Stimulated activated CD4-positive, alpha-beta T cell treated with anti-CD3 and anti-CD28 coated beads, Interleukin-12 subunit alpha, Interleukin-12 subunit beta, amount 100 ng/mL, for 24 hours (primary cell): ENCODE measurements at places on chromosomes 3 and 15.

DNA sequence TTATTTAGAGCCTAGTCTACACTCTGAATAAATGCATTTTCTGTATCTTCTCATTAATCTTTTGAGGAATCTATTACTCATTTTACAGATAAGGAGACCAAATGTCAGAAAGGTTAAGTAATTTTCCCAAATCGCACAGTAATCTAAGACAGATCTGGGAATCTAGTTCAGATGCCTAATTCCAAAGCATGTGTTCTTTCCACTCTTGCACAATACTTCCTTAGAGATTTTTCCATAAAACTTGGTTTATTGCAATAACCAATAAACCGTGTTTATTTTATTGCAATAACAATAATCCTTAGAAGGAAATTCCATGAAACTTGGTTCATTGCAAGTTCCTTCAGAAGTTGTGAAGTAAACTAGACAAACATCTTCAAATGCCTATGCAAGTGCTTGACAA, 17.4 kb upstream of the COL8A1 start:
- no peak for DNase-seq

- no peak for DNase-seq
These were observed 1039.2 kb downstream of the ROBO1 start for GRCh38 chr3:78728406-78729145.

DNA sequence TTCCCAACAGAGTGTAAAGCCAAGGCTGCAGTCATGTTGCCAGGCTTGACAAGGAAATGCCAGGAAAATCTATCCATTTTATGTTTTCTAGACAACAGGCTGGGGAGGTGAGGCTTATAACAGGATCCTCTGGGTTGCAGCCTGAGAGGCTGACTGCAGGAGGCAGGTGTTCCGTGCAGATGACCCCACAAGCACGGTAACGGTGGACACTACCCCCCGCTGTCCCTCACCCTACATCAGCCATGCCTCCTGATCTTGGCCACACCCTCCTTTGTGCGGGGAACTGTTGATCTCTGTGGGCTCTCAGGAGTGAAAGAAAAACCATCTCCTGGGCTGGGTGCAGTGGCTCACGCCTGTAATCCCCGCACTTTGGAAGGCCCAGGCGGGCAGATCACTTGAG, 68.0 kb upstream of the ADPGK start:
- DNase-seq: no peak

GRCh38 chr3:23760871-23761373, 44.8 kb upstream of the UBE2E1 start:
- no peak for DNase-seq

GRCh38 chr3:95424279-95424678, 1361.4 kb downstream of the NSUN3 start:
- DNase-seq: no peak

GRCh38 chr3:10196389-10197052, 31.8 kb downstream of the IRAK2 start:
- no peak for DNase-seq

- no peak for DNase-seq
These were observed 8.9 kb downstream of the OR5AC2 start for GRCh38 chr3:98095882-98096281.

DNA sequence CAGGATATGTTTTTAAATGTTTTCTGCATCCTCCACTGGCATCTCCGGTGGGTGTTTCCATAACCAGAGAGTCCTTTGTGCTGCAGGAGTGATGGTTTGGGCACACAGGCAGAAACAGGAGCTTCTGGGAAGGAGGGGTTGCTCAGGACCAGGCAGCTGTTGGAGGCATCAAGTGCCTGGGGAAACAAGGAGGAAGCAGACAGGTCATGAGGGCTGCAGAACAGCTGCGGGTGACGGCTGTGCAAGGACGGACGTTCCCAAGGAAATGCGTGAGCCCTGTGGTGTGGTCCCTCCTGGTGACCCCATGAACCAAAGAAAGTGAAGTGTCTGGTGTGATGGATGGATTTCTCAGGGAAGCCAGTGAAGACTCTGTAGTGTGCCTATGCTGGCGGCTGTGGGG, 61.2 kb upstream of the TNFAIP8L3 start:
- no peak for DNase-seq

- no peak for DNase-seq
These were observed 13.0 kb downstream of the VIPR1 start for GRCh38 chr3:42515391-42515916.

GRCh38 chr3:30201715-30202114, 404.7 kb upstream of the TGFBR2 start:
- no peak for DNase-seq

DNA sequence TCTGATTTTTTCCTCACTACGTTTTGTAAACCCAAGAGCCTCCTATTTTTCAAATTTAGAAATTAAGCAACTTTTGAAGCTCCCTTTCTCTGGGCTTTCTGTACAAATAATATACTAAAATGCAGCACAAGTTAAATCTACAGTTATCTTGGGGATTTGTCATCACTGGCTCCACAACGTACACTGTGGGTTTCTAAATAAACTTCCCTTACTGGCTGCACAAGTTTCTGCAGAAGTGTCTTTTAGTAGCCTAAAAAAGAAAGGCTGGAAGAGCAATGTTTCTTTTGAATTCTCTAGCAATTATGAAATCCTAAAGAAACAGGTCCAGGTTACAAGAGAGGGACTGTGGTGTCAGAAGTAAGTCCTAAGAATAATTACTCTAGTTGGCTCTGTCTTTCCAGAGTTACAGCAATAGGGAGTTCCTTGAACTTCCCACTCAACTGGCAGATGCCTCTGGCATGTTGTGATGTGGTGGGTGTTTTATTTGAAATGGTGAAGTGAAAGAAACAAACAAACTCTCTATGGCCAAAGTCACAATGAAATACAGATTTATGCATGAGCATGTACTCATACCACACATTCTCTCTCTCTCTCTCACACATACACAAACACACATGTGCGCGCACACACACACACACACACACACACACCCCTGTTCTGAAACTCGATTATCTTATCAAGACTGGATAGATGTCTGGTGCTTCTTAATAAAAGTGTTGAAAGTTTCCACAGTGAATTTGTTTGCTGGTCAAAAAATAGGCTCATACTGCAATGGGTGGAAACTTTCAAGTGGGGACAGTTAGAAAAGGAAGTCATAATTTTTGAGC, 198.2 kb downstream of the SSR3 start:
- no peak for DNase-seq

- DNase-seq: no peak
These were observed 37.3 kb upstream of the TEX9 start for GRCh38 chr15:56327721-56328502.

GRCh38 chr15:64235552-64235951, 72.7 kb upstream of the PPIB start:
- DNase-seq: no peak

- DNase-seq: no peak
These were observed 726.8 kb downstream of the NAALADL2 start for GRCh38 chr3:175585898-175586297.

DNA sequence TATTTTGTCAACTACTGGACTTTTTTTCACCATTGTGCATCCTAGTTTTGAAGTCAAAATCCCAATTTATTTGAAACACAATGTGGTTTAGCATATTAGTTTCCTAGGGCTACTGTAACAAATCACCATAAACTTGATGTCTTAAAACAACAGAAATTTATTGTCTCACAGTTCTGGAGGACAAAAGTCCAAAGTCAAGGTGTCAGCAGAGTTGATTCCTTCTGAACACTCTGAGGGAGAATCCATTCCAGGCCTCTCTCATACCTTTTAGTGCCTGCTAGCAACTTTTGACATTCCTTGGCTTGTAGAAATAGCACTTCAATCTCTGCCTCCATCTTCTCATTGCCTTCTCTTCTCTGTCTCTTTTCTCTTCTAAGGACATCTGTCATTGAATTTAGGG, 14.9 kb upstream of the SLC27A2 start:
- DNase-seq: no peak

DNA sequence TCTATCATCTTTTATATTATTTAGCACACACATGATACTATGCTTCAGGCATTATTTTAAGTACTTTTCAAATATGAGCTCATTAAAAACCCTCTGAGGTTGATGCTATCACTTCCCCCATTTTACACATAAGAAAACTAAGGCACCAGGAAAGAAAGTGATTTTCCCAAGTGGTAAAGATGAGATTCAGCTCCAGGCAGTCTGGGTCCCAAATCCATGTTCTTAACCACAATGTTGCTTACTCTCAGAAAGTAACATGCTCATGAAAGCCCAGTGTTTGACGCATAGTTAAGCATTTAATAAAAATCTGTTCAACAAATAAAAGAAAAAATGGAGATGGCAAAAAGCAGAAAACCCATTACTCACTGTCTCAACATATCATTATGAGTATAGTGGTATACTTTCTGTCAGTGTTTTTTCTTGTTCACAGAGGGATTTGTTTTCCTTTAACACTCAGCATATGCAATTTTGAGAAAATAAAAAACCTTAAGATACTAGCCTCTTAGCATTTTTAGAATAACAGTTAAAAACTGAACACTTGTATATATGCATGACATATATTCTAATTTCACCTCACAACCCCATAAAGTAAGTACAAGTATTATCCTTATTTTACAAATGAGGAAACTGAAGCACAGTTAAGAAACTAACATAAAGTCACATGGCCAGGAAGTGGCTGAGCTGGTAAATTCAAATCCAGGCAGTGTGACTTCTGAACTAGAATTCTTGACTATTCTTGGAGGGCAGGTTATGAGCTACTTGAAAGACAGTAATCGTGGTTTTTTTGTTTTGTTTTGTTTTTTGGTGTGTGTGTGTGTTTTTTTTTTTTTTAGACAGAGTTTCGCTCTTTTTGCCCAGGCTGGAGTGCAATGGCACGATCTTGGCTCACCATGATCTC, 10.4 kb downstream of the PEAK1 start:
- DNase-seq: no peak

GRCh38 chr15:89937365-89938350, 24.9 kb upstream of the ARPIN start:
- no peak for DNase-seq

DNA sequence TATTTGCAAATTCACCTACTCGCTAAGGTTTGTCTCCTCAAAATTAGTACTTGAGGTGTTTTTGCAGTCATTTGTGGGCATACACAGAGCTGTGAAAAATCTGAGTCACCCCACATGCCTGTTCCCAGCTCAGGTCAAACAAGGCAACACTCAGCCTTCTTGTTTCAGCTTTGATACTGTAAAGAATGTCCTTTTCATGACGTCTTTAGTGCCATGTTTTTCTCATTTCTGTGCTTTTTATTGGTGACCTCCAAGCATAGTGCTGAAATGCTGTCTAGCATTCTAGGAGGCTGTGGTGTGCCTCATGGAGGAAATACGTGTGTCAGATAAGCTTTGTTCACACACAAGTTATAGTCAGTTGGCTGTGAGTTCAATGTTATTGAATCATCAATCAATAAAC, 8.8 kb downstream of the CAPN3 start:
- DNase-seq: no peak

DNA sequence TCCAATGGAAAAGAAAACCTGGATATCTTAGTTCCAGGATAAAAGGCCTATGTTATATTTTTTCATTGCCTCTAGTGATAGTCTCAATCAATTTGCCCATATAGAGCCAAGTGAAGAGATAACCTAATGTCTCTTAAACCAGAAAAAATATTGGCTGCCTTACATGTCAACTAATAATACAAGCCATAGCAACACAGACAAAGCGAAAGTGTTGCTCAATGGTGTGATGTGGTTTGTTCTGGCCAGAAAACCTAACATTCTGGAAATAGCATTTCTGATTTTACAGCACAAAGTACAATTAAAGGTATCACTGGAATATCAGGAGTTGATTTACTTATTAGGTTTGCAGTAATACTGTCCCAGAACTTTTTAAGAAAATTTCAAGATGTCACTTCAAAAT, 101.5 kb downstream of the ATP8B4 start:
- no peak for DNase-seq

DNA sequence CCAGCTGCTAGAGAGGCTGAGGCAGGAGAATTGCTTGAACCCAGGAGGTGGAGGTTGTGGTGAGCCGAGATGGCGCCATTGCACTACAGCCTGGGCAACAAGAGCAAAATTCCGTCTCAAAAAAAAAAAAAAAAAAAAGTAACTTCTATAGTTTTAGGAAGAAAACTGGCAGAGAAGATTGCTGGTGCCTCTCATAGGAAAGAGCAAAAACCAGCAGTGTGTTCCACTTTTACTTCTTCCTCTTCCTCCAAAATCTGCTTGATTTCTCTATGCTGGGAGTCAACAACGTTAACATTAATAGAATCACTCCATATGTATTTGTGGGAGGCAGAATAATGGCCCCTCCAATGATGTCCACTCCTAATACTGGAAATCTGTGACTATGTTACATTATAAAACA, 12.5 kb upstream of the NR1D2 start:
- DNase-seq: no peak

DNA sequence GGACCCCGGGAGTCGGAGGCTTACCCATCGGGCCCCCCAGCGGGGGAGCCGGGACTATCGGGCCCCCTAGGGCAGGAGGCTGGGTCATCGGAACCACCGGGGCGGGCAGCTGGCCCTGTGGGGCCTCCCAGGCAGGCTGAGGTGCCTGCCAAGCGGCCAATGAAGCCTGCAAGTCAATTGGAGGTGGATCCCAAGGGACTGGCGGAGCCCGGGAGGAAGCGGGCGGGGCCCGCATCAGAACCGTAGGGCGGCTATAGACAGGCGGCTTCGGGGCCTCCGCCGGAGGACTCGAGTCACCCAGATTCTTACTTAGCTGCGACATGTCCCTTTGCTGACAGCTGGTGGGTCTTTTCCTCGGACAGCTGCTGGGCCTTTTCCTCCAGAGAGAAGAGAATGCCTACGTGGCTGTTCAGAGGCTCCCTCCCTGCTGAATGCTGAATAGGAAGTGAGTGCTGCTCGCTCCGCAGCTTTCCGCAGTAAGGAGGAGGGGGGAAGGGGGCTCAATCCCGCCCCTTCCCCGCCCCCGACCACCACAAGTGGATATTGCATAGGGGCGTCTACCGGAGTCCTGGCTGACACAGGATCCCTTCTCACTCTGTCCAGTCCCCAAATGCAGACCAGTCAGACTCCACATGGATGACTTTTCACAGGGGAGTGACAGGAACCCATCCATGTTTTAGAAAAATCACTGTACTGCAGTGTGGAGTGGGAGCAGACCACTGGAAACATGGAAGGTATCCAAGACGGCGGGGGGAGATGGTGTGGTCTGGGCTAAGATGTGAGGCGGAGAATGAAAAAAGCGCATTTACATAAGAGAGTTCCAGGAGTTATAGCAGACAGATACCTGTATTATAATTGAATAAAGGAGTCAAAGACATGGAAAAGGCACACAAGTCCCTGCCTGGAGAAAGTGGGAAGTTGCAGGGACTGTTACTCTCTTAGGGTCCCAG, at the start of gene MAGEL2:
MAGEL2 (minus strand) TSS at position 447 of the 950 bp plus-strand sequence; CDS start at position 322, 125 bp downstream.
- DNase-seq: no peak

- no peak for DNase-seq
These were observed 788.7 kb downstream of the OTOL1 start for GRCh38 chr3:162285259-162285658.

GRCh38 chr15:99433026-99433756, 132.6 kb upstream of the MEF2A start:
- DNase-seq: no peak

DNA sequence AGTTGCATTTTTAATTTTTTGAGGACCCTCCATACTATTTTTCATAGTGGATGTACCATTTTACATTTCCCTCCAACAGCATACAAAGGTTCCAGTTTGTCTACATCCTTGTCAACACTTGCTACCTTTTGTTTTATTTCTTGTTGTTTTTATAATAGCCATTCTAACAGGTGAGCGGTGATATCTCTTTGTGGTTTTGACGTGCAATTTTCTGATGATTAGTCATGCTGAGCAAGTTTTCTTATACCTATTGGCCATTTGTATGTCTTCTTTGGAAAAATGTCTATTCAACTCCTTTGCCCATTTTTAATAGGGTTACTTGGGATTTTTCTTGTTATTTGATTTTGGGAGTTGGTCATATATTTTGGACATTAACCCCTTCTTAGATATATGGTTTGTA, 187.0 kb downstream of the CDIN1 start:
- DNase-seq: no peak

- DNase-seq: no peak
These were observed 440.8 kb downstream of the PYDC2 start for GRCh38 chr3:191901741-191902140.
